Mesenteric fat pad (tissue), 1 donor: ENCODE measurements at places on chromosomes 5 and 9. TPM values are rescaled to one million over a fixed set of nuclear protein-coding genes. Genes with fewer than 3 reads are reported as not detected.

BSPRY gene
- total RNA-seq, result 0.19 TPM

RGMB gene
- total RNA-seq, result 11.3 TPM

ANXA2R gene
- 2.0 TPM for total RNA-seq

CFAP90 gene
- 0.13 TPM for total RNA-seq

TAF11L11 gene
- not detected for total RNA-seq

QRFP gene
- not detected for total RNA-seq

GKAP1 gene
- 8.1 TPM for total RNA-seq

CDK9 gene
- 105 TPM for total RNA-seq

FOXE1 gene
- total RNA-seq, result not detected

PROP1 gene
- total RNA-seq, result not detected

MOB3B gene
- 3.8 TPM for total RNA-seq

CDKN2B-AS1 gene
- total RNA-seq, result 0.64 TPM

PRDM9 gene
- not detected for total RNA-seq

FRRS1L gene
- 0.32 TPM for total RNA-seq

TRPM3 gene
- 0.48 TPM for total RNA-seq

POU5F2 gene
- 1.9 TPM for total RNA-seq

ANKS6 gene
- 18.1 TPM for total RNA-seq

F12 gene
- total RNA-seq, result not detected

ROPN1L gene
- 0.93 TPM for total RNA-seq

PLAC8L1 gene
- total RNA-seq, result 1.5 TPM

SPZ1 gene
- not detected for total RNA-seq

PCDHGA1 gene
- 0.48 TPM for total RNA-seq

ANKDD1B gene
- 0.64 TPM for total RNA-seq

PCDHB14 gene
- total RNA-seq, result 1.9 TPM

FNBP1 gene
- 39.5 TPM for total RNA-seq

SERF1A gene
- total RNA-seq, result 6.2 TPM

SNX30 gene
- 13.9 TPM for total RNA-seq

ABO gene
- total RNA-seq, result 2.3 TPM

ADRB2 gene
- total RNA-seq, result 25.3 TPM

GAPT gene
- total RNA-seq, result 2.0 TPM

DMRTA1 gene
- 0.35 TPM for total RNA-seq

ORM1 gene
- 0.64 TPM for total RNA-seq

ANKRD31 gene
- 0.13 TPM for total RNA-seq

GLDC gene
- total RNA-seq, result 0.19 TPM

CDO1 gene
- 60.8 TPM for total RNA-seq

PCDHGA2 gene
- total RNA-seq, result 3.7 TPM

DMRT1 gene
- not detected for total RNA-seq

ADCY2 gene
- 1.2 TPM for total RNA-seq

PAEP gene
- total RNA-seq, result not detected

CDHR2 gene
- total RNA-seq, result 0.45 TPM

PCDHB9 gene
- 1.0 TPM for total RNA-seq

KCNT1 gene
- 0.06 TPM for total RNA-seq

SCGB3A2 gene
- not detected for total RNA-seq

JAKMIP2 gene
- 0.06 TPM for total RNA-seq

SHC3 gene
- total RNA-seq, result 1.8 TPM

C7 gene
- 326 TPM for total RNA-seq

ARL14EPL gene
- total RNA-seq, result not detected

MED27 gene
- total RNA-seq, result 15.8 TPM

C5orf52 gene
- total RNA-seq, result not detected

LTC4S gene
- total RNA-seq, result 9.6 TPM

ICE1 gene
- total RNA-seq, result 26.5 TPM

WDR38 gene
- total RNA-seq, result not detected

TRIM36 gene
- 1.3 TPM for total RNA-seq

ECM2 gene
- total RNA-seq, result 71.3 TPM

INSYN2B gene
- 0.84 TPM for total RNA-seq

FUBP3 gene
- total RNA-seq, result 49.5 TPM

MGAT1 gene
- total RNA-seq, result 380 TPM

IL4 gene
- total RNA-seq, result not detected

RFX3 gene
- total RNA-seq, result 10.8 TPM

PCDHGB6 gene
- 5.3 TPM for total RNA-seq
